Posterior vena cava (tissue), 2 donors: ENCODE measurements at places on chromosomes 6 and 20.

GRCh38 chr20:54470697-54471096 is 4.7 kb upstream of the DOK5 start:
- DNase-seq = no peak

GRCh38 chr20:18092890-18093289 is 35.2 kb upstream of the OVOL2 start:
- DNase-seq = no peak

DNA sequence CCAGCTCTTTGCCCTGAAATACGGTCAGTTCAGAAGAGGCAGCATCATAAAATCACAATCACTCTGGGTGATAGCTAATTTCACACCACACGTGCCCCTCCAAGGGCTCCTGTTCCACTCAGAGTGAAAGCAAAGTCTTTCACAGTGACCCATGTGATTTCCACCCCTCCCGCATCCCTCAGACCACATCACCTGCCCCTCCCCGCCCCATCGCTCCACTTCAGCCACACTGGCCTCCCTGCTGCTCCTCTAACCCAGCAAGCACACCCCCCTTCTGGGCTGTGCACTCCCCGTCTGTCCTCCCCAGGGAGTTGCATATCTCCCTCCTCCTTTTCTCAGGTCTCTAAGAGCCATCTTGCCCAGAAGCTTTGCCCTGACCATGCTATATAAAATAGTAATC is 74.5 kb downstream of the PSMG4 start:
- DNase-seq = no peak

- no peak for DNase-seq
Observed at GRCh38 chr20:10318291-10319024, 99.8 kb downstream of the SNAP25 start.

GRCh38 chr6:41724586-41725501 is 10.6 kb downstream of the TFEB start:
- DNase-seq = no peak

GRCh38 chr6:108927927-108928326 is 79.7 kb downstream of the ARMC2 start:
- no peak for DNase-seq

DNA sequence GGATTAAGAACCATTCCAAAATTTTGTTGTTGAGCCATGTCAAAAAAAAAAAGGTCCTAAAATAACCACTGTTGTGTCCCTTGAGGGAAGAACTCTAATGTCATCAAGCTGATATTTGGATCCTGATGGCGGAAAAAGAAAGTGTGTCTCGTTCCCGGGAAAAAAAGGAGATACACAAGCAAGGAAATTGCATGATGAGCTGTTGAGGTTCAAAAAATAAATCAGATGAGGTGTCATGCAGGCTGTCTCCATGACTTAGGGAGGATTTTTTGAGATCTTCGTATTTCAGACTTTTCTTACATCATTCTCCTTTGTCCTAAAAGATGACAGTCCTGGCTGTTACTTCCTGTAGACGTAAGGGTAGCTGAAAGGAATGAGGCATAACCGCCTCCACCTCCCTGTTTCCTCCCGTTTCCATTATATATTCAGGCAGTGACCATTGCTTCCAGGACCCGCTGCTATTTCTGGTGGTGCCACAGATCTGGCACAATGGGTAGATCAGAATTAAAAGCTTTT is 117.3 kb upstream of the TNFAIP3 start:
- no peak for DNase-seq

GRCh38 chr20:45070932-45071632 is 29.8 kb downstream of the KCNS1 start:
- no peak for DNase-seq

DNA sequence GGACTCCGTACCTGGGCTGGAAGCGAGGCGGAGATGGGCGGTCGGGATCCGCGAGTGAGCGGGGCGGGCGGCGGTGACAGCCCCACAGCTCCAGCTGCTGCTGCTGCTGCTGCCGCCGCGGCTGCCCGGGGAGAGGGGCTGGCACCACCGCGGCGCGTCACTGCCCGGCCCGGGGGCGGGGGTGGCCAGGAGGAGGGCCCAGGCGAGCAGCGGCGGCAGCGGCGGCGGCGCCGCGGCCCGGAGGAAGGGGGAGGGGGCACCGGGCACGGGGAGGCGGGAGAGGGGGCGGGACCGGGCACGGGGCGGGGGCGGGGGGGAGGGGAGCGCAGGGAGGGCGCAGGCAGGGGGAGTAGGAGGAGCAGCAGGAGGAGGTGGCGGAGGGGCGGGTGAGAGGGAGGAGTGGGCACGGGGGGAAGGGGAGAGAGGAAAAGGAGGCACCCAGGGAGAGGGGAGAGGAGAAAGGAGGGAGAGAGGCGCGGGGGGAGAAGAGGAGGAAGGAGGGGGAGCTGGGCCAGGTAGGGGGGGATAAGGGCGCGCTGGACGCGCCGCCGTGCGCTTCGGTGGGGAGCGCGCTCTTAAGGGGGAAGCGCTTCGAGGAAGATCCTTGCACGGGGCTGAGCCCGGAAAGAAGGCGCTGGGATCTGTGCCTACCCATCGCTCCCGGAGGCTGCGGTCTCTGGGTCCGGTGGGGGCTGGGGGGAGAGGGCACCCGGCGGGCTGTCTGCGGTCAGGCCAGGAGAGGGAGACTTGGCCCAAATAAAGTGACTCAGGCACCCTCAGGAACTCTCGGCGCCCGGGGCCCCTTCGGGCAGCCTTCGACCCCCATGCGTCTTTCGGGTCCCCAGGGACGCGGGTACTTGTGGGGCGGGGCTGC is 101.5 kb downstream of the NOL4L start:
- peak; percentile 87 for DNase-seq

DNA sequence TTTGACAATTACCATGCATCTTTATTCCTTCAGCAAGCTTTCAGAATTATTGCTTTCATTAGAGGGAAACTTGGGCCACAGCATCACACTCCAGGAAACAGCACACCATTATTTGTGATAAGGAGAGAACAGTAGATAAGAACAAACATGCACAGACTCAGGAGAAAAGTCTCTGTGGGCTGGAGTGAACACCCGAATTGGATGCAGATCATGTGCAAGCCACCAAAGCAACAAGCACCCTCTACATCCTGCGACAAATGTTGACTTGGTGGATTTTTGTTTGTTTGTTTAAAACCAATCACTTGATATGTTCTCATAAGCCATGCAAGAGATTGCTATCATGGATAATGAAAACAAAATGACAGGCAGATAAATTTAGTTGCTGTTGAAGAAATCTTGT is 67.7 kb upstream of the ZFP64 start:
- no peak for DNase-seq

DNA sequence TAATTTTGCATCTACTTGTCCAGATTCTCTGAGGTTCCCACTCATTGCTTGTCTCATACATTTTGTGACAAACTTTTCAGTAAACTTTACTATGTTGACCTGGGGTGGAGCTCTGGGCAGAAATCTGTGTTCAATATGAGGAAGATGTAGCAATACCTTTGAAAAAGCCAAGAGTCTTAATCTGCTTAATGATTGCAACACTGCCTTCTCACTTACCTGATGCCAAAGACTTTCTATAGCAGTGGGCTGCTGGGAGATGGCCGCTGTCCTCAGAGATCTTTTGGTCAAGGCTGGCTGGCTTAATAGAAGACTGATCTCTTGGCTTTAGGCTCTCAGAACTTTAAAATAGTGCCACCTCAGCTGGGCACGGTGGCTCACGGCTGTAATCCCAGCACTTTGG is 70.1 kb upstream of the RBM24 start:
- no peak for DNase-seq
